H4 (cell line): ENCODE measurements at places on chromosomes 1 and 21. TPM values are rescaled to one million over a fixed set of nuclear protein-coding genes. Genes with fewer than 3 reads are reported as not detected.

GRCh38 chr1:201229771-201230635 is 39.4 kb downstream of the IGFN1 start:
- DNase-seq: no peak

The DISC1 gene
- 3.4 and 3.8 TPM in 2 replicates for total RNA-seq

The SIK1 gene
- total RNA-seq: 1.9 TPM in 1 of 2 replicates, not detected in the other

The TMEM81 gene
- total RNA-seq: 0.99 TPM in 1 of 2 replicates, not detected in the other

- DNase-seq: no peak
Measured at GRCh38 chr1:33713058-33713877, 150.6 kb upstream of the HMGB4 start.

The ACOT7 gene
- total RNA-seq: 50.6 and 56.0 TPM in 2 replicates

DNA sequence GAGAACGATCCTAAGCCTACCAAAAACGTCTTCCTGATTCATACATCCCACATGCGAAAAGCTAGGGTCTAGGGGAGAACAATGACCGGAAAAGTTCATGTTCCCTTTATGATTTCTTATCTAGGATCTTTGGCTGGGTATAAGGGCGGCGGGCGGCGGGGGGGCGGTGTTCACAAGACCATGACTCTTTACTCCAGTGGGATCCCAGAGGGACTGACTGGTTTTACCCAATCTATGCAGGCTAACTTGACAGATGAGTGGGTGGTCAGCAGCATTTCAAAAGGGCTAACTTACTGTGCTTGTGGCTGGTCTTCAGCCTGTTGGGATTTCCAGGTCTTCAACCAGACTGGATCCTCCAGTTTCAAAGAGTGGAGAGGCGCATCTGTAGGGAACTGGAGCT is 40.3 kb downstream of the CNIH3 start:
- DNase-seq: no peak
